ENCODE measurements at places on chromosomes 4 and X.

DNA sequence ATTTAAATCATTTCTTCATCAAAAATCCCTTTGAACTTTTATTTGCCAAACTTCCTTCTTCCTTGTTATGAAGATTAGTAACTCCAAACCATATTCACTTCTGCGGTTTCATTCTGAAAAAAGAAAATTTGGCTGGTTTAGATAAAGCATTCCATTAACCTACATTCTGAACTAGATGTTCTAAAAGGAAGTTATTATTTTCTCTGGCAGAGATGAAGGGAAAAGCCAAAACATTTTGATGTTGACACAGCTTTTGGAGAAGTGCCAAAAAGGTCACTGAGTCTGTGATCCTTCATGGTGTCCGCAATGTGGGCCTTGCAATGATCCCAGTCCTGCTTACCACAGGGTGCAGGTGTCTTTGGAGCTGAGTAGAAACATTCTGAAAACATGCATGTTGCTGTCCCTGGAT lies 36.0 kb downstream of the CXCL8 start:
- DNase-seq, result no peak

GRCh38 chr4:54780149-54780495 lies 122.4 kb downstream of the KIT start:
- no peak for DNase-seq

DNA sequence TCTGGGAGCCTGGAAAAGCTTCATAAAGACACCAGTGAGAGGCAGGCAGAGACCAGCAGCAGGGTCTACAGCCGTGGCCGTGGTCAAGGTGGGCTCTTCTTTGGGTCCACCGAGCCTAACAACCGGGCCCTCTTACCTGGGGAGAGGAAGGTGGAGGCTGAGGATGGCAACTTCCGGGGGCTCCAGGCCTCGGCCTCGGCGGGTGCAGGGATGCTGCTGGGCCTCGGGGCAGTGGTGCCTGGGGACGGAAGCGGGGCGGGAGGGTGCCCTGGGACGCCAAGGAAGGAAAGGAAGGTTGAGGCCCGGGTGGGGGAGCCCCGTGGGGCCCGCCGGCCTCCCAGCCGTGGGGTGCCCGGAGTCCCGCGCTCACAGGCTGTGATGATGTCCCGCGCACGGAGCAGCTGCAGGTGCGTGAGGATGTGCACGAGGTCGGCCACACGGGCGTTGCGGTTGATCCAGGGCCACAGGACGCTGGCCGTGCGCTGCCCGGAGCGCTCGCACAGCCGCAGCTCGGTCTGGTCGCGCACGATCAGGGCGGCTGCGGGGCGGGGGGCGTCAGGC lies 561 bp downstream of the IRAK1 start:
- peak; percentile 46 for DNase-seq

DNA sequence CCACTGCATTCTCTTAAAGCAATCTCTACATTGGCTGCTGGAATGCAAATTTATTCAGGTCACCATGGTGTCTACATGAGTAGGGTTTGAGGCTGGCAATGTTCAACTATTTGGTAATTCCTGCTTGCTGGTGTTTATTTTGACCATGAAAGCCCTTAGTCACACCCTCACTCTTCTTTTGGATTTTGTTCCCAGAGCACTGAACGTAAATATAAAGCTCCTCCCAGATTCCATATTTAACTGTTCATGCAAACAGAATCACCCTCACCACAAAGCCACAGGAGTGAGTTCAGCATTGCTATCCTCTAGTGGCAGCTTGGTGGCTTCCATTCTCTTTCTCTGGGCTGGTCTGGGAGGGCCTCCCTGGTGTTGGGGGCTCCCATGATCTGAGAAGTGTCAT lies 82.8 kb downstream of the LNX1 start:
- no peak for DNase-seq

GRCh38 chr4:163330916-163331628 lies 1.3 kb downstream of the NPY1R start:
- no peak for DNase-seq

GRCh38 chrX:46573892-46574773 lies 568 bp downstream of the CHST7 start:
- peak; percentile 66 for DNase-seq

DNA sequence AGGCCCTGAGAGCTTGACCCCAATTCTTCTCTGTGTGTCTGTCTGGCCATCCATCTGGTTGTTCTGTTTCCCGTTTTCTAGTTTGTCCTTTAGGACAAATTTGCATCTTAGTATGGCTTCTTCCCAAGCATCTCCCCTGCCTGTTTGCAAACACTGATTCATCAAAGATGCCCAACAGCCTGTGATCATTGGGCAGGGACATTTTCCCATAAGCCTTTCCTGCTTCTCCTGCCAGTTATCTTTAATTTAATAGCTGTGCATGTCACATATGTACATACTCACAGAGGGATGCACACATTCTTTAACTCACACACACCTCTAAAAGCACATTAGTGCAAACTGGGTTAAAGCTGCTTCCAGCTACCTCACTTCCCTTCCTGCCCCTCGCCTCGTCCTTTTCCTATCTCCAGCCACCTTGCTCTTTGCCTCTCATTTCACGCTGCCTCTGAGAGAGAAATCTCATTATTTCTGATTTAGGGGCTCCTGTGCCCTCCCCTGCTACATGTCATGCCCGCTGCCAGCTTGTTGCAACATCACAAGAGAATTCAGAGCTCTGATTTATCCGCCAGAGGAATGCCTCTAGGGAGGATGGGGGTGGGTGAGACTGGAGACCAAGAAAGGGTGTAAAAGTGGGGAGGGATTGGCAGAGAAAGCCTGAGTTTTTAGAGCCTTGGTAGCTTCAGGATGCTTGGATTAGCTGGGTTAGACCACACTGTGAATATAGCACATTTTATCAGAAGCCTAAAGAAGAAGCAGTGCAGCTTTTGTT lies 100.6 kb downstream of the NHS start:
- no peak for DNase-seq

DNA sequence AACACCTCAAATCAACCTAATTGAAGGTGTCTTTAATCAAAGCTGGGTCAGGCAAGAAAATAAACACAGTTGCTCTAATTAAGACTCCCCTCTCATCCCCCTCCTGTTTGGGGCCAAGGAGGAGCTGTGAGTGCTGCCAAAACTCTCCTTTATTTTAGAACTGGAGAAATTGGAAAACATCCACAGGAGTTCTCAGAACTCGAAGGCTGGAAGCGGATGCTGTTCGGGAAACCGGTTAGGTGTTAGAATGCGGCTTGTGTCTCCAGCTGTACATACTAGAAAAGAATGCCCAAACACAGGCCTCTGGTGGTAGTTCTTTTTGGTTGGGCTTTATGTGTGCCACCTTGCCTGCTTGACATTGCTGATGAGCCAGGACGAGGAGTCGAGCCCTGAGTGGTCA lies 118.2 kb downstream of the GPR143 start:
- no peak for DNase-seq

- peak; percentile 20 for DNase-seq
Measured at GRCh38 chrX:107729558-107730297, 45.9 kb downstream of the TSC22D3 start.

- no peak for DNase-seq
Measured at GRCh38 chr4:6696611-6697010, 2.9 kb downstream of the S100P start.

DNA sequence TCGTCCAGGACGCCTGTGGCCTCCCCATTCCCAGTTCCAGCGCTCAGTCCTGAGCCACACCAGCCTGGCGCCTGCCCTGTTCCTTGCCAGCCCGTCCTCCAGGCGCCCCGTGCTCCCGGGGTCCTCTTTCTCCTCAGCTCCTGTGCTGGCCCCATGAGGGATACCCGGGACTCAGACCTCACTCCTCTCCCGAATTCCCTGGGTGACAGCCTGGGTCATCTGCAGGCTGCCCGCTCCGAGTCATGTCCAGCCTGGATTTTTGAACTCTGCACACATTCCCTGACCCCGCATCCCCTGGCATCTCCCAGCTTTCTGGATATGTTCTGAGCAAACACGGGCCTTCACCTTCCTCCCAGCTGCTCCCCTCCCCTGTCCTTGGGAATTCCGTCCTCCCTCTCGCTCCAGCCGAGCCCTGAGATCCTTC lies 14.9 kb upstream of the ADD1 start:
- no peak for DNase-seq

GRCh38 chr4:102862747-102863146 lies 6.0 kb upstream of the CISD2 start:
- DNase-seq, result no peak

- no peak for DNase-seq
Measured at GRCh38 chr4:47733302-47734175, 104.3 kb downstream of the CORIN start.

DNA sequence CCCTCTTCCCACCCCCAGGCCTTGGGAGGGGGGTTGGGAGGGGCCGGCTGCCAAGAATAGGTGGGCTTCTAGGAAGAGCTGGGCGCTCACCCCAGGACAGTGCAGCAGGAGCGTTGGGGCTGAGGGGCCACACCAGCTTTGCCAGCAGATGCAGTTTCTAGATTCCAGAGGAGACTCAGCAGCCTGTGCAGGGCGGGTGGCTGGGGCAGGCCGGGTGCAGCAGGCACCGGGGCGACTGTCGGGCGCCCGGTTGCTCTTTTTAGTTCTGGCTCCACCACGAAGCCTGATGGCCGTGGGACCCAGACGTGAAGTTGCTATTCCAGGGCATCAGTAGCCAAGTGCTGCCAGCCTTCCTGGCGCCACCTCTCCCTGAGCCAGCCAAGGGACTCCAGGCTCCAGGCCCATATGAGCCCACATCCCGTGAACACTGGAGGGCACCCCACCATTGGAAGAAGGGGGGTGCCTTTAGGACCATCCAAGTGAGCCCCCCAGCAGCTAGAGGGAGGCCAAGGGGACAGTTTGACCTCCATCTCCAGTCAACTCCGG lies 5.8 kb downstream of the SSR4 start:
- DNase-seq, result no peak

- no peak for DNase-seq
Measured at GRCh38 chr4:154344686-154345085, 146.9 kb downstream of the DCHS2 start.

- no peak for DNase-seq
Measured at GRCh38 chr4:26731351-26732035, 129.1 kb upstream of the STIM2 start.

GRCh38 chr4:66328803-66329574 lies 658.7 kb upstream of the EPHA5 start:
- no peak for DNase-seq

DNA sequence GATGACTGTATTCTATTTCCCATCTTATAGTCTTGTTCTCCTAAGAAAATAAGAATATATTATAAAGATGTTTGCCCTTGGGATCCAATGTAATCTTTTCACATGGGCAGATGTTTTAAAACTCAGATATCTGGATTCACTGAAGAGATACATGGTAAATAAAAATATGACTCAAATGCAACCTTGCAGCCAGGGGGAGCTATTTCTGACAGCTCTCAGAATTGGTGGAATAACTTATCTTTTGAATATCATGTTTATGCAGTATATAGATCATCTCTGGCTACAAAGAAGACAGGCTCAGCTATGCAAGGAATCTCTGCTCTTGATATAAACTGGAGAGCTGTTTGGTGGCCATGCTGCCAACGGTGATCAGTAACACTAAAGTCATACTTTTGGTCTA lies 274.7 kb downstream of the GLUD2 start:
- no peak for DNase-seq

DNA sequence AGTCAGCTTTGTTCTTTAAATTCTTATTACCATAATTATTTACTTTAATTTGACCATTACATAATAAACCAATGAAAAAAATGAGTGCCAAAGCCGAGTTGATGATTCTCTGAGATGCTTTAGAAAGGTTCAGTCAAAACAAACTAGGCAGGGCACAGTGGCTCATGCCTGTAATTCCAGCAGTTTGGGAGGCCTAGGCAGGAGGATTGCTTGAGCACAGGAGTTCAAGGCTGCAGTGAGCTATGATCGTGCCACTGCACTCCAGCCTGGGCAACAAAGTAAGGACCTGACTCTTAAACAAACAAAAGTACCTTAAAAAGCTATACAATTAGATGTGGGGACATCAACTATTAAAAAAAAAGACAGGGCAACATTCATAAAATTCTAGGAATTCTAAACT lies 75.0 kb downstream of the AFAP1 start:
- DNase-seq, result no peak

GRCh38 chrX:5646818-5647217 lies 581.8 kb downstream of the NLGN4X start:
- no peak for DNase-seq

GRCh38 chr4:152620218-152620617 lies 59.6 kb downstream of the TMEM154 start:
- DNase-seq, result no peak

All from stimulated activated naive CD8-positive, alpha-beta T cell treated with anti-CD3 and anti-CD28 coated beads, Interleukin-15, amount 100 ng/mL, for 72 hours (primary cell).